NCI-H2171 (cell line): ENCODE measurements at places on chromosomes 13 and 19.
A peak's percentile ranks its signal among the peaks of the same experiment; 100 is the strongest.

DNA sequence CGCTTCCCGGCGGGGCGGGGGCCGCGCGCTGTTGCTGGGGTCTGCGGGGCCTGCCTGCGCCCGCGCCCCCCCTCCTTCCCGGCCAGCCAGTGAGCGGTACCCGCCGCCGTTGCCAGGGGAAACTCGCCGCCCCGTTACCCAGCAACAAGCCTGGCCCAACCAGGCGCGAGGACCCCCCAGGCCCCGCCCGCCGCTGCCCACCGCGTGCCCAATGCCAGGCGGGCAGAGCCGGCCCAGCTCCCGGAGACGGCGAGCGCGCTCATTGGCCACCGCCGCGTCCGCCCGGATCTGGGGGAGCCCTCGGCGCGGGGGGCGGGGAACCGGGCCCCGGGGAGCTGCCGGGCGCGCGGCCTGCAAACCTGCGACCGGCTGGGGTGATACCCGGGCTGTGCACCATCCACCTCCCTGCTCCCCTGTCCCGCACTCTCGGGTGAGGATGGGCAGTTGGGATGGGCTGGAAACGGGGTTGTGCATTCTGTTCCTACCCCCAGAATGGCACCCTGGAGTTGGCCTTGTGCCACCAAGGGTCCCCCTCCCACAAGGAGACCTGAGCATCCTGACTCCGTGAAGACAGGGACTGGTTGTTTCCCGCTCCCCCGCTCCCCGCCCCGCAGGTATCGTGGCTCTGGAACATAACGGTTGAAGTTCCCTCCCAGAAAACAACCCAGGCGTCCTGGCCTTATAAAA is 8.8 kb upstream of the BBC3 start:
- peak; percentile 66 for DNase-seq

- DNase-seq, result no peak
These were observed 243.0 kb downstream of the PCDH17 start for GRCh38 chr13:57874530-57874929.

GRCh38 chr13:25384758-25385410 is 13.1 kb downstream of the ATP8A2 start:
- DNase-seq, result no peak

GRCh38 chr13:95349267-95349666 is 48.0 kb upstream of the ABCC4 start:
- DNase-seq, result no peak

DNA sequence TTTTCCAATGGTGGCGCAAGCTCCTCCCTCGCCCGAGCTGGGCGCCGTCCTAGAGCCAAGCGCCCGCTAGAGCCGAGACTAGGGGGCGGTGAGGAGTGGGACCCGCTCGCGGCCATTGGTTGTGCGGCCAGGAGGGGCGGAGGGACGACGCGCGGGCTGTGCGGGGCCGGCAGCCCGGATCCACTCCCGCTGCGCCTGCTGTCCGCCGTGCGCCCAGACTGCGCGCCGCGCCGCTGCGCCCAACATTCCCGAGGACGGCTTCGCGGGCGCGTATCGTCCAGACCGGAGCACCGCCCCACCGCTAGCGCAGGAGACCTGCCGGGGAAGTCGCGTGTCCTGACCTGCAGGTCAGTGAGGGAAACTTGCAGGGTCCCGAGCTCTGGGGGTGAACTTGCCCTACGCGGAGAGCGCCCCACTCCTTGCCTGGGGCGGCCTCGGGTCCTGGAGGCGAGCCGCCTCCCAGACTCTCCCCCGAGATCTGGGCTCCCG is at the start of gene SERTM1:
TSS of gene SERTM1 (plus strand) at position 183 of the 489 bp plus-strand sequence. CDS start 21,059 bp downstream, outside the sequence.
- DNase-seq, result no peak

- DNase-seq, result no peak
These were observed 3.1 kb upstream of the ZNF471 start for GRCh38 chr19:56504581-56504980.

DNA sequence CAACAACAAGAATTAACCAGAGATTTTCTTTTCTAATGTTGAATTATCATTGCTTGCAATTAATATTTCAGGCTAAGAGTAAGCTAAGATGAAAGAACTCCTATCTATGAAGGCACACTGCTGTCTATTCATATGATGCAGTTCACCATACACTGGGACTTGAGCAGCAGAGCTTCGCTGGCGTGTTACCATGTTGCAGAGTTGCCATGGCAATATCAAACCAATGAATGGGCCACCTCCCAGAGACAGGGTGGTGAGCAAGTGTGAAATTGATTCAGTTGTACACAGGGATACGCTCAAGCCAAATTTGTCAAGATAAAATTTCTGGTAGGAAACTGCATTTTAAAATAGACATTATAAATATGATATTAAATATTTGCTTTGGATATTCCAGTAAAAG is 69.3 kb upstream of the MYO16 start:
- no peak for DNase-seq

- DNase-seq, result no peak
These were observed 11.2 kb downstream of the METTL21C start for GRCh38 chr13:102683637-102684036.

- no peak for DNase-seq
These were observed 121.1 kb downstream of the FLT1 start for GRCh38 chr13:28373810-28374209.

DNA sequence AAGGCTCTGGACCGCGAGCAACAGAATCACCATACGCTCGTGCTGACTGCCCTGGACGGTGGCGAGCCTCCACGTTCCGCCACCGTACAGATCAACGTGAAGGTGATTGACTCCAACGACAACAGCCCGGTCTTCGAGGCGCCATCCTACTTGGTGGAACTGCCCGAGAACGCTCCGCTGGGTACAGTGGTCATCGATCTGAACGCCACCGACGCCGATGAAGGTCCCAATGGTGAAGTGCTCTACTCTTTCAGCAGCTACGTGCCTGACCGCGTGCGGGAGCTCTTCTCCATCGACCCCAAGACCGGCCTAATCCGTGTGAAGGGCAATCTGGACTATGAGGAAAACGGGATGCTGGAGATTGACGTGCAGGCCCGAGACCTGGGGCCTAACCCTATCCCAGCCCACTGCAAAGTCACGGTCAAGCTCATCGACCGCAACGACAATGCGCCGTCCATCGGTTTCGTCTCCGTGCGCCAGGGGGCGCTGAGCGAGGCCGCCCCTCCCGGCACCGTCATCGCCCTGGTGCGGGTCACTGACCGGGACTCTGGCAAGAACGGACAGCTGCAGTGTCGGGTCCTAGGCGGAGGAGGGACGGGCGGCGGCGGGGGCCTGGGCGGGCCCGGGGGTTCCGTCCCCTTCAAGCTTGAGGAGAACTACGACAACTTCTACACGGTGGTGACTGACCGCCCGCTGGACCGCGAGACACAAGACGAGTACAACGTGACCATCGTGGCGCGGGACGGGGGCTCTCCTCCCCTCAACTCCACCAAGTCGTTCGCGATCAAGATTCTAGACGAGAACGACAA is 1.8 kb downstream of the PCDH17 start:
- no peak for DNase-seq

- DNase-seq, result no peak
These were observed 30.0 kb upstream of the TPT1 start for GRCh38 chr13:45370922-45371406.

DNA sequence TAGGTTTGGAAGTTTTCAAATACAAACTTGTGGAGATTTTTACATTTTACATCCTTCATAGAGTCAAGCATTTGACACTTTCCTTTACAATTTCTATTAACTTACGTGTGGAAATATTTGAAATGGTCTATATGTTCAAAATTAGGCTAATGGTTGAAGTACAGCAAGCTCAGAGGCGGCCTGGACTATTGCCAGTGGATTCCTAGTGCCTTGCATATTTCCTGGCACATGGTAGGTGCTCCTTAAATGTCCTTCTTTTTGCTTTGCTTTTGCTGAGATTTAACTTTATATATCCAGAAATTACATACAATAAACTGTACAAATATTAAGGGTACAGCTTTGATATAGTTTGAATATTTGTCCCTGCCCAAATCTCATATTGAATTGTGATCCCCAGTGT is 93.9 kb downstream of the UBL3 start:
- no peak for DNase-seq

GRCh38 chr13:90365130-90365529 is 982.4 kb upstream of the MIR17HG start:
- no peak for DNase-seq

GRCh38 chr13:26041444-26041843 is 10.4 kb downstream of the SHISA2 start:
- no peak for DNase-seq

DNA sequence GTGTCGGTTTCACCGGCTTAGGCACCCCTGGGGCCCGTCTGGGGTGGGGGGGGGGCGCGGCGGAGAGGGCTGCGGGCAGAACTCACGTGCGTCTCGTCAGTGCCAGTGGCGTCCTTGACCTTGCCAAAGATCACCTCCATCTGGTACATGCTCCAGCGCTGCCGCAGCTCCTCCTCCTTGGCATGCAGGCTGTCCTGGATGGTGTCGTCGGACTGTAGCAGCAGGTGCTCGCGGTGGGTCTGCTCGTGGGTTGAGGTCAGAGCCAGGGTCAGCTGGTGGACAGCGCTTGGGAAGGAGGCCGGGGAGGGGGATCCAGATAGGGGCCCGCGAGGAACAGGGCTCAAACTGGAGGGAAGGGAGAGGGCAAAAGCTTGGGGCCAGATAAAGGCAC is 4.7 kb upstream of the RGL3 start:
- DNase-seq, result no peak

DNA sequence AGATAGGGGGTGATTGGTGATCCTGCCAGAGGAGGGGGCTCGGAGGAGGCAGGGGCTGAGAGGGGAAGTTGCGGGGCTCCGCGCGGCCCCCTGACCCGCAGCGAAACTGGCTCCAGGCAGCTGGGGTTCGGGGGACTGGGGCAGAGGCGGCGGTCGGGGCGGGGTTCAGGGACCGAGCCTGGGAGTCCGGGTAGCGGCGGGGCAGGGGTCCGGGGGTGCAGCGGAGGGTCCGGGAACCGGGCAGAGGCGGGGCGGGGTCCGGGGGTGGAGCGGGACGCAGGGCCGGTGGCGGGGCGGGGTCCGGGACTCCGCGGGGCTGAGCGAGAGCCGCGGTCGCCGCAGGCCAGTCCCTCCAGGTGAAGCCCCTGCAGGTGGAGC is 1.2 kb downstream of the MADCAM1 start:
- no peak for DNase-seq

- no peak for DNase-seq
These were observed 11.1 kb downstream of the SLC7A10 start for GRCh38 chr19:33214596-33214995.
